Parietal lobe (tissue), 2 donors: ENCODE measurements at places on chromosomes 4 and X. TPM values are rescaled to one million over a fixed set of nuclear protein-coding genes. Genes with fewer than 3 reads are reported as not detected.

SLC9A7 gene
- total RNA-seq: 31.0 TPM

SH3RF1 gene
- 12.8 TPM for total RNA-seq

KLHL13 gene
- 31.3 TPM for total RNA-seq

TEX13B gene
- not detected for total RNA-seq

NDST4 gene
- 1.6 TPM for total RNA-seq

KLHL4 gene
- 36.3 TPM for total RNA-seq

ADAM29 gene
- total RNA-seq: 0.63 TPM

LIMCH1 gene
- total RNA-seq: 282 TPM

EMCN gene
- 2.2 TPM for total RNA-seq

HSPA4L gene
- total RNA-seq: 15.7 TPM

WWC2 gene
- 20.3 TPM for total RNA-seq

ADH1C gene
- not detected for total RNA-seq

BTK gene
- total RNA-seq: 0.94 TPM

LNX1 gene
- total RNA-seq: 54.1 TPM

MAGED4 gene
- 127 TPM for total RNA-seq

KCNE5 gene
- 1.9 TPM for total RNA-seq

DGKK gene
- 0.63 TPM for total RNA-seq
